ENCODE measurements at places on chromosomes 7 and 10.

GRCh38 chr7:117674617-117675016 is 194.8 kb downstream of the CFTR start:
- no peak for DNase-seq

GRCh38 chr10:48589266-48589665 is 15.6 kb downstream of the ARHGAP22 start:
- no peak for DNase-seq

DNA sequence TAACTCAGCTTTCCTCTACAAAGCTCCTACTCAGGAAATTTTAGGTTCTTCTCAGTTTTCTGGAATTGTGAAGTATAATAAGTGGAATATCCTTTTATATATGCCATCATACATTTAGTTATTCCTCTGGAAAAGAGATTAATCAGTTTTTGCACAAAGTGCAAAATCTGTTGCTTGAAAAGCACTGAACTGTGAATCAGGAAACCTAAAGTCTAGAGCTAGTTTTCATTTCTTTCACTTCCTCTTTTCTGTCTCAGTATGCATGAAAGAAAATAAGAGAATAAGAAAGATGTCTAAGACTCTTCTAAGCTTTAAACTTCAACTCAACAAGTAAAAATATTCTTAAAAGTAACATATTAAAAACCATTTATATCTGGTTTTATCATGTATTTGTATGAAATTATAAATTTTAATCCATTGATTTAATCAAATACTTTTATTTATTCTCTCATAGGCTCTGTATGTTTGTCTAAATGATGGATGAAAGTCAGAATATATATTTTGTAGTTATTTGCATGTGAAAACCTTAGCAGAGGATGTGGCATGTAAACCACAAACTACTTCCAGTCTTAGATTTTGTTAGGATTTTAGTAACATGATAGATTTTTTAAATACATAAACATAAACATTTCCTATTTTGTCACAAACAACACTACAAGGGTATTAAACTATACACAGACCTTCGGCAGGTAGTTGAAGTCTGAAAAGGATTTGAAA is 1073.0 kb downstream of the XPNPEP1 start:
- no peak for DNase-seq

GRCh38 chr7:44134943-44135628 is 6.0 kb downstream of the MYL7 start:
- no peak for DNase-seq

DNA sequence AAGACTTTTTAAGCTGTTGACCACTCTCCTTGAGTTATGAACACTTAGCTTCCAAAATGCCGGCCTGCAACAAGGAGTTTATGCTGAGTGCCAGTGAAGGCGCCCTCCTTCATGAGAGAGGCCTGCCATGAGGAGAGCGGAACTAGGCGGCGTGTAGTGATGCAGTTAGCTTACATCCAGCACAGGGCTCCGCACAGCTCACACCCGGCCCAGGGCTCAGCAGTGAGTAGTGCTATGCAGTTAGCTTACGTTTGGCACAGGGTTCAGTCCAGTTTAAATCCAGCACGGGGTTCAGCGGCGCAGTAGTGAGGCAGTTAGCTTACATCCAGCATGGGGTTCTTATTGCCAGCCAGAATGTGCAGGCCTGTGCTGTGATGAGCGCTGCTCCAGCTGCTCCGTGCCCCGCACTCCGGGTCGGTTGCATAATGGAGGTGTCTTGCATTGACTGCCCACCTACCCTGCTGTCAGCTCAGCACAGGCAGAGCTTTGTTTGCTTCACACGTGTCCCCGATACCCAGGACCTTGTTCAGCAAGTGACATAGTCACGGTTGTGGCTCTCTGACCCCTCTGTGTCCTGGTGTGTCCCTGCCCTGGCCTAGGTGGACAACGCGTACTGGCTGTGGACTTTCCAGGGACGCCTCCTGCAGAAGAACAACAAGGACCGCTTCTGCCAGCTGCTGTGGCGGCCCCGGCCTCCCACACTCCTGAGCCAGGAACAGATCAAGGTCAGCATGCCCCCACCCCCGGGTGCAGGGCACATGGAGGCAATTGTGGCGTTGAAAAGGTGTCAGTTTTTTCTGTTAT is 21.9 kb downstream of the EIF3B start:
- DNase-seq, result no peak

- no peak for DNase-seq
These were observed 71.9 kb upstream of the HABP2 start for GRCh38 chr10:113480851-113481502.

DNA sequence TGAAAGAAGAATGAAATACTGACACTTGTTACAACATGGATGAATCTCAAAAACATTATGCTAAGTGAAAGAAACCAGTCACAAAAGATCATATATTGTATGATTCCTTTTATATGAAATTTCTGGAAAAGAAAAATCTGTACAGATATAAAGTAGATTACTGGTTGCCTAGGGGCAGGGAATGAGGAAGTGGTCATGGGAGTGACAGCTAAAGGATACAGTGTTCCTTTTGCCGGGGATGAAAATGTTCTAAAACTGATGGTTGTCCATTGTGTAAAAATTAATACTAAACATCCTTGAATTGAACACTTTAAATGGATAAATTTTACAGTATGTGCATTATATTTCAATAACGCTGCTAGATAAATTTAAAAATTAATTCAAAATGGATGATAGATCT is 25.1 kb downstream of the ALOX5 start:
- no peak for DNase-seq

- DNase-seq, result no peak
These were observed 157.6 kb upstream of the SEMA3E start for GRCh38 chr7:83806538-83806937.

- no peak for DNase-seq
These were observed 92.8 kb downstream of the CD36 start for GRCh38 chr7:80731281-80731680.

GRCh38 chr10:15864419-15864818 is 4.1 kb upstream of the MINDY3 start:
- no peak for DNase-seq

DNA sequence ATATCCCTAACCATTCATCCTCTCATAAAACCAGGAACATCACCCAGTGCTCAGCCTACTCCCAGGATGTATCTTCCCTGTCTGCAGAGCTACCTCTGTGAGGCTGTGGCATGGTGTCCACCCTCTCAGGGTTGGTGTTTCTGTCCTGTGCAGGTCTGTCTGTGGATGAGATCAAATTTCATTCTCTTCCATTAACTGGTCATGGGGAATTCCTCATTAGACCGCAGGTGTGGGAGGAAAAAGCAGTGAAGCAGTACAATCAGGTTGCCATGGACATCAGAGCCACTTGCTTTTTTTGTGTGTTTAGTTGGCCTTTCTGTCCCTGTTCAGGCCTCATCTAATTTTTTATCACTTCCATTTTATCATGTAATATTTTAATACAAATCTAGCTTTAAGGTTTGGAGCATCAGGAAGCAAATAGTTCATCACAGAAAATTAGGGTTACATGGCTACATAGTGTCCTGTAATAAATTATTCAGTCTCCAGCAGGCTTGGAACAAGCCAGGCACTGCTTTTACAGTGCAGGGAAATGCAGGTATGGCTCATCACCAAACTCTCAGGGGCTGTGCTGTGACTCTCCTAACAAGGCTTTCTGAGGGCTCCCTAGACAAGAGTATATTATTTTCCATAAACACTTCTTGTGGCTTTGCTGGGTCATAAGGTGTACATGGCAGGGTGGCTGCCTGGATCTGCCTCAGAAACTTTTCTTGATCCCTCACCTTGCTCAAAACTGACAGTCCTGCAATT is 594.9 kb upstream of the IGFBP3 start:
- DNase-seq, result no peak

- DNase-seq, result no peak
These were observed 658.0 kb upstream of the NRG3 start for GRCh38 chr10:81216949-81217348.

DNA sequence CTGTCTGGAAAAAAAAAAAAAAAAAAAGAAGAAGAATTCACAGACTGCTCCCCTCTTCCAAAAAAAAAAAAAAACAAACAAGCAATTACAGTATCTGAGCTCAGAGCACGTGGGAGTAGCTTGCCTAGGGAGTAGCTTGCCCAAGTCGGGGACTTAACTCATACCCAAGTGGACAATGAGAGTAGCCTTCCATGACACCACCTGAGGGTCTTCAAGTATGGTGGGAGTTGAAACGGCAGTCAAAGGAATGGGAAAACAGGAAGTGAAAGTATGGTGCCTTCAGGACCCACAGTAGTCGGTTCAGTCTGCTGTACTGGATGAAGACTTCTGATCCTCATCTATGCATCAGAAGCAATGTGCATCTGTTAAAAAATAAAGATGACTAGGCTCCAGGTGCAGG is 10.6 kb downstream of the VOPP1 start:
- DNase-seq, result no peak

DNA sequence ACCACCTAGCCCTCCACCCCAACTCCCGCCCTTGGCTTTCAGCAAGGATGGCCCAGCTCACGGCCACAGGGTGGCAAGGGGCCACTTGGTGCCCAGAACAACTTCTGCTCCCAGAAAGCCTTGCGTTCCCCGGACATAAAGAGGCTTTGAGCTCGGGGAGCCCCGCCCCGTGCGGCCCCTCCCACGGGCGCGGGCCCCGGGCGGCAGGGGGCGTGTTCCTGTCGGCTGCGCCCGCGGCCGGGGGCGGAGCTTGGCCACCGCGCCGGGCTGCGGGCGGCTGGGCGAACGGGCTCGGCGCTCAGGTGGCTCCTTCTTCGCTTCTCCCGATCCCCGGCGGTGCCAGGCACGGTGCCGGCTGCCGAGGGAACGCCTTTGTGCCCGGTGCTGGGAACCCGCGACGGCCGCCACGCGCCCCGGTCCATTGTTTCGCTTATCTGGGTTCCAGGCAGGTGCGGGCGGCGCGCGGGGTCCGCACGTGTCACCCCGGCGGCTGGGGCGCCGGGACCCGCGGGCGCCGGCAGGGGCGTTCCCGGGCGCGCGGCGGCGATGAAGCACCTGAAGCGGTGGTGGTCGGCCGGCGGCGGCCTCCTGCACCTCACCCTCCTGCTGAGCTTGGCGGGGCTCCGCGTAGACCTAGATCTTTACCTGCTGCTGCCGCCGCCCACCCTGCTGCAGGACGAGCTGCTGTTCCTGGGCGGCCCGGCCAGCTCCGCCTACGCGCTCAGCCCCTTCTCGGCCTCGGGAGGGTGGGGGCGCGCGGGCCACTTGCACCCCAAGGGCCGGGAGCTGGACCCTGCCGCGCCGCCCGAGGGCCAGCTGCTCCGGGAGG is at the start of gene NFE2L3:
TSS of gene NFE2L3 (plus strand) at position 246 of the 829 bp plus-strand sequence. CDS start at position 547, 301 bp downstream.
- peak; percentile 90 for DNase-seq

Data from CD4-positive, alpha-beta T cell treated with Interleukin-6 for 4 hours (primary cell).